ENCODE measurements at places on chromosomes 11 and 22.

GRCh38 chr11:74818283-74818946, 69.8 kb downstream of the RNF169 start:
- no peak for DNase-seq

- DNase-seq, result no peak
These were observed 515.3 kb downstream of the JRKL start for GRCh38 chr11:96905143-96905542.

- DNase-seq, result no peak
These were observed 79.4 kb upstream of the NARS2 start for GRCh38 chr11:78654071-78654470.

GRCh38 chr22:47619631-47620030, 857.2 kb downstream of the TBC1D22A start:
- DNase-seq, result no peak

DNA sequence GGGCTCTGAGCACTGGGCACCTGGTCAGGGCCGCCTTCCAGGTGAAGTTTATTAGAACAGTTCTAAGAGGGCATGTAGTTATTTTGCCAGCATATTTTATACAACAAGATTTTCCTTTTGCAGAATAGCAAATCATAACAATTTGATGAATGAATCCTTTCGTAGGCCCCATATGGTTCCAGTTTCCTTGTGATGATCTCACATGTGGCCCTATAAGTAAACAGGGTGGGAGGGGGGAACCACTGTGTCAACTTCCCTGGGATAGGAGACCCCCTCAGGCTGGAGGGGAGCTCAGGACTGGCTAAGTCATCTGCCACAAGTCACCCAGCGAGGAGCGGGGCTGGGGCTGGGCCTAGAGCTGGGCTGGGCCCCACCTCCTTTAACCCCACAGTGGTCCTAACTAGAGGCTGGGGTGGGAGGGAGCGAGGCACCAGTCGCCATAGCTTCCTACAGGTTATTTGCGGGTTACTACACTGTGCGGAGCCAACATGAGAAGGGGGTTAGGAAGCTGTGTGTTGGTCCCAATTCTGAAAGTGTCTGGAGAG, 4.2 kb downstream of the FBLN1 start:
- DNase-seq, result no peak

GRCh38 chr22:40556641-40557040, 79.9 kb downstream of the MRTFA start:
- no peak for DNase-seq

DNA sequence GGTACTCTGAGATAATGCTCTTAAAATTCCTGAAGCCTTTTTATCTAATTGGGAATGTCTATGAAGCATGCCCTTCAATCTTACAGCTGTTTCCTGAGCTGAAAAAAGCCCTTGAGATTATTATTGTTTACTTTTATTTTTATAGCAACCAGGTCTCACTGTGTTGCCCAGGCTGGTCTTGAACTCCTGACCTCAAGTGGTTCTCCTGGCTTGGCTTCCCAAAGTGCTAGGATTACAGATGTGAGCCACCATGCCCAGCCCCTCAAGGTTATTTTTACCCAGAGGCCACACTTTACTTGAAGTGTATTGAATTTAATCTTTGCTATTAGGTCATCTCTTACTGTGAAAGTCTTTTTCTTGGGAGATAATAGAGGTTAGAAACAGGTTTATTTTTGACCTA, 7.0 kb upstream of the SWAP70 start:
- no peak for DNase-seq

GRCh38 chr11:26319906-26320305, 12.0 kb upstream of the ANO3 start:
- DNase-seq, result no peak

DNA sequence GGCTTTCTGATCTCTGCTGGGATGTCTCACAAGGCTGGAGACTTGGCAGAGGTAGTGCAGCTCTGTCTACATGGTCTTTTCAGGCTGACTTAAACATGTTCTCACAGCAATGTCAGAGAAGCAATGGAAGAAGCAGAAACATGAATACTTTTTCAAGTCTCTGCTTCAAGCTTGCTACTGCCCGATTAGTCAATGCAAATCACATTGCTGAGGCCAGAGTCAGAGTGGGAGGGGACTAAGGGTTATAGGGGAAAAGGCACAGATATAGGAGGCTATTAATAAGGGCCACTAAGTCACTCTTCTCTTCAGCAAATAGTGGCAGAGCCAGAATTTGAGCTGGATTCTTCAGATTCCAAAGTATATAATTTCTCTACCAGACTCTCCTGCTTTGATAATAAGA, 390.5 kb downstream of the TMEM135 start:
- DNase-seq, result no peak

GRCh38 chr11:110971140-110971539, 258.9 kb upstream of the ARHGAP20 start:
- no peak for DNase-seq

DNA sequence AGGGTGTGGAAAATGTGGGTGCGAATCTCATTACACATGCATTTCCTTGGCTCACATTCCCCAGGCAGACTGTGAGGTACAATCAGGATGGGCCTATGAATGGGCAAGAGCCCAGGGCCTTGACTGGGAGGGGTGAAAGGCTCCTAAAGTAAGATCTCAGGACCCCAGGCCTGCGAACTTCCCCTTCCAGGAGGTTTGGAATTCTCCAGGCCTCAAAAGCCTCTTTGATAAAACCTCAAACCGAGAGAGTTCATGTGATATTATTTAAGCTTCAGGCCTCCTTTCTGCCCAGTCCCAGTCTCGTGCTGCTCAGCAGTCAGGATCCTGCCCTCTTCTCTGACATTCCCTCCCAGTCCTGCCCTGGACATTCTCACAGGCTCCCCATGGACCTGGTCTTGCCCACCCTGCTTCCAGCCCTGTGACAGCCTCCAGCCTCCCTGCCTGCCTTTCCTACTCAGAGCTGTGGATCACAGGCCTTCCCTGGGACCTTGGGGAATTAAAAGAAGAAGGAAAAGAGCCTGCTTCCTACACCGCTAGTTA, 37.3 kb upstream of the TEAD1 start:
- no peak for DNase-seq

- no peak for DNase-seq
These were observed 44.5 kb downstream of the BBOX1 start for GRCh38 chr11:27085111-27085510.

DNA sequence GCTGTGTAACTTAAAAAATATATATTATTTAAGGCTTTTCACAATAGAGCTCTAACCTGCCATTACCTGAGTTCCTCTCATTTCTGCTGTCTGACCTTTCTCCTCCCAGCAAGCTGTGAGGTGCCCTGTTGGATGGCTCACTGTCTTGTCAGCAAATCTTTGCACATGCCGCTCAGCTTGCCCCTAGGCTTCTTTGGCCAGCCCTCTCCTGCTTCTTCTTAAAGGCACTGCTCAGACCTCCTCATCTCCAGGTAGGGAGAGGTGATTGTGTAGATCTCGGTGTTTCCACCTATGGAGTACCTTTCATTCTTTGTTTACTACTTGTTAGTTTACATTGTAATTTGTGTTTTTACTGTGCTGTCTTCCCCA, 96.5 kb downstream of the EXT2 start:
- DNase-seq, result no peak

DNA sequence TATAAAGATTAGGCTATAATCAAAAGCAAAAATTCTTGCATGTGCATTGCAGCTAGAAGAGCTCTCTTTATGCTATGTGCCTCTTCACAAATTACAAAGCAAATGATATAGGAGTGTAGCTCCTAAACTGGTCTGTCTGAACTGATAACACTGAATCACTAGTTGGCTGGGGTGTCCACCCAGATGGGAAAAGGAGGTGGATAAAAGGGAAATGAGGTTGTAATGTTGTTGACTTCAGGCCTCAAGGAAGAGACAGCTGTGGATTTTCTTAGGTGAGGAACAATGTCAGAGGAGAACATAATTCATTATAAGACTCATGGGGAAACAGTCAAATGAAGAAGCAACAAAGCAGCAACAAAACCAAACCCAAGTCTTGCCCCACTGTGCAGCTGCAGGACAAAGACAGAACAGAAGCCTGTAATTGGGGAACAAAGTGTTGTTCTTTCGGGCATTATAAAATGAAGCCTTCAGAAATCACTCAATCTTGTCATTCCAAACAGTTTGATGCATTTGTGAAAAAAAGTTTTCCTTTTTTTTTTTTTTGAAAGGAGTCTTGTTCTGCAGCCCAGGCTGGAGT, 130.1 kb upstream of the DDI1 start:
- DNase-seq, result no peak

GRCh38 chr22:37137131-37137530, 12.6 kb downstream of the IL2RB start:
- DNase-seq, result no peak

DNA sequence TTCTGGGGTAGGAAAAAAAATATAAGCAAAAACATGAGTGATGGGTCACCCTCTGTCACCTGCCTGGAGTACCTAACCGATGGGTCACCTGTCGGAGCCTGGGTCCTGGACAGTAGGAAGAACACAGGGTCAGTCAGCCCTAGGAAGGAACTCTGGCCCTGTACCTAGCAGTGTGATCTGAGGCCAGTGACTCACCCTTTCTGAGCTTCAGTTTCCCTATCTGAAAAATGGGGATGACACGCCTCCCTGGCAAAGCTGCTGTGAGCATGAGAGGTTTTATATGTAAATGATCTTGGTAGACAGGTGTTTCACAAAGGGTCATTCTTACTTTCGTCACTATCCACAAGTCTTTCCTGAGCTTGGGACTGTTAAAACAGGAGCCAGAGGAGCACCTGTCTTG, 182.0 kb downstream of the ST3GAL4 start:
- DNase-seq, result no peak

- no peak for DNase-seq
These were observed 79.0 kb upstream of the SHISAL1 start for GRCh38 chr22:44391481-44392445.

- DNase-seq, result no peak
These were observed 29.0 kb downstream of the PRRG4 start for GRCh38 chr11:32858731-32859130.

DNA sequence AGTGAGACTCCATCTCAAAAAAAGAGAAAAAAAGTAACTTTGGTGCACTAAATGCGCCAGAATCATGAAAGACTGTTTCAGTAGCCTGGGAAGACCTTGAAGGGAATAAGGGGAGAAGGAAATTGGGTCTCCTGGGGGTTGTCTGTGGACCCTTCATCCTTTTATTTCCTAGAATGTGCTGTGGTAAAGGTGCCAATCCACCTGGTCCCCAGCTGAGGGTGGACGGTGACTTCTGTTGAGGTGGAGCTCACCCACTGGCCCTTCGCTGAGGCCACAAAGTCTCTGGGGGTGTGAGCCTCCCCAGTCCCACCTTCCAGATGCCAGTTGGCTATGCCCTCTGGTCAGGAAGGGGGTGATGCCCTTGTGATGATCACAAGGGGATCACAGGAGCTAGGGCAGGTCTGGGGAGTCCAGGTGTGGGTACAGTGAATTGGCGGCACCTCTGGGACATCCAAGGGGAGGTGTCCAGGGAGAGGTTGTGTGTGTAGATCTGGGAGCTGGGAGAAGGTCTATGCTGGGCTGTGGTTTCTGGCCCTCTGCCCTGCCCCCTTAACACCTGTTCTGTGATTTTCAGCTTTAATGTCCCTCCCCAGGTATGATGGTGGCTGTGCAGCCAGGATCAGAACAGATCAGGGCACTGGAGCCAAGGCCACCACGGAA, 34.2 kb upstream of the LMO1 start:
- DNase-seq, result no peak

Data from CD4-positive, alpha-beta T cell treated with Interleukin-10 for 1 hour (primary cell).